ENCODE measurements at places on chromosomes 3 and 15.

DNA sequence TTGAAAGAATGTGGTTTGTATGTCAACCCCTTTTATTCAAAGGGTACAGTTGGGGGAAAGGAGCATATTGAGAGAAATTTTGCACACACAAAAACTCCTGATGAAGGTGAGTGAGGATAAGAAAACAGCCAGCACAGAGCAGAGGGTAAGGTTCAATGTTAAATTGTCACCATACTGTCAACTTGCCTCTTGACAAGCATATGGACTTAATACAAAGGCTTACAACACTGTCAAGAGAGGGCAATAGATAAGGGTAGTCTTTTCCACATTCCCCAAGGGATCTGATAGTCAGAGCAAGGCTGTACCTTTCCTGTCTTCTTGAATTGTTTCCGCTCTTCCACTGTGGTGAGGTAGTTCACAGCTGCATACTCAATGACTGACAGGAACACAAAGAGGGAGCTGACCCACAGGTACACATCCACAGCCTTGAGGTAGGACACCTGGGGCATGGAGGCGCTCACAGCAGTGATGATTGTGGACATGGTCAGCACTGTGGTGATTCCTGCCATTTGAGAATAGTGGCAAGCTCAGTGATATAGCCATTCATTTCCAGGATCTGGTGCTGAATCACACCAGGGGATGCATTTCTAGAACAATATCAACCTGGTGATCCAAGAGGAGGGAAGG lies 20.4 kb upstream of the RIOX2 start:
- no peak for DNase-seq

- no peak for DNase-seq
Measured at GRCh38 chr3:11155341-11156025, 1.2 kb downstream of the HRH1 start.

- no peak for DNase-seq
Measured at GRCh38 chr3:132254076-132254755, 63.0 kb upstream of the ACP3 start.

DNA sequence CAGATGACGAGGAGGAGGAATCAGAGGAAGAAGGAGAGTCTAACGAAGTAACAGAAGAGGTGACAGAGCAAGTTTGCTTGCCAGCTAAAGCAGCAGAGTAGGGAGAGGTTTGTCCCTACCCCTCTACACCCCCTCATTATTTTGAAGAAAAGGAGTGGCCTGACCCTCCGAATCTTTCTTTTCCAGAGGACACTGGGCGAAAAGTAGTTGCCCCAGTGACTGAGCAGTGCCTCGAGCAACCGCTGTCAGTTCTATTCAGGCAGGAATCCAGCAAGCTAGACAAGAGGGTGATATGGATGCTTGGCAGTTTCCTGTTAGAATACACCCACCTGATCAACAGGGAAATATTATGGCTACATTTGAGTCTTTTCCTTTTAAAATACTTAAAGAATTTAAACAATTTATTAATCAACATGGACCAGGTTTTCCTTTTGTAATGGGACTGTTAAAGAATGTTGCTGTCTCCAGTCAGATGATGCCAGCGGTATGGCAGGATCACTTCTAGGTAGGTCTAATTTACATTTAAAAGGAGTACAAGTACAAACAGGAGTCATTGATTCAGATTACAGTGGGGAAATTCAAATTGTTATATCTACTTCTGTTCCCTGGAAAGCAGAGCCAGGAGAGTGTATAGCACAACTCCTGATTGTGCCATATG lies 31.9 kb upstream of the ACVR2B start:
- DNase-seq, result no peak

DNA sequence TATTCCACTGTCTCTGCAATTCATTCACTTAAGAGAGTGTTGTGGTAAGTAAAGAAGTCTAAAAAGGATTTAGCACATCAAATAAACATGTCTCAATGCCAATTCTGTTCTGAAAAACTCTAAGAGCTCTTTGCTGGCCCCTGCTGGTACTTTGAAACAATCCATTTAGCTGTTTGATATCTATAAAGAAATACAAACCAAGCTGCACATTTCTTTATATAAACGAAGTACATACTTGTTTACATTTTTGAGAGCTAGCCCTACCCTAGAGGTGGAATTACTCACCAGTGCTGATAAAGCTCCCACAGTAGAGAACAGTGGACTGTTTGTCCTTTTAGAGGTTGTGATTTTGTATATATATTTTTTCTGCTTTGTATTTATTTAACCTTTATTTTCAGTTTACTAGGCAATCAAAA lies 75.5 kb downstream of the NEDD4 start:
- no peak for DNase-seq

GRCh38 chr3:179000144-179000543 lies 71.5 kb downstream of the ZMAT3 start:
- DNase-seq, result no peak

GRCh38 chr3:158847452-158847821 lies 45.6 kb downstream of the MFSD1 start:
- no peak for DNase-seq

GRCh38 chr3:172171396-172172075 lies 132.2 kb downstream of the FNDC3B start:
- no peak for DNase-seq

- DNase-seq, result no peak
Measured at GRCh38 chr3:37330466-37330865, 156.1 kb upstream of the LRRFIP2 start.

- no peak for DNase-seq
Measured at GRCh38 chr3:94972066-94972465, 909.2 kb downstream of the NSUN3 start.

DNA sequence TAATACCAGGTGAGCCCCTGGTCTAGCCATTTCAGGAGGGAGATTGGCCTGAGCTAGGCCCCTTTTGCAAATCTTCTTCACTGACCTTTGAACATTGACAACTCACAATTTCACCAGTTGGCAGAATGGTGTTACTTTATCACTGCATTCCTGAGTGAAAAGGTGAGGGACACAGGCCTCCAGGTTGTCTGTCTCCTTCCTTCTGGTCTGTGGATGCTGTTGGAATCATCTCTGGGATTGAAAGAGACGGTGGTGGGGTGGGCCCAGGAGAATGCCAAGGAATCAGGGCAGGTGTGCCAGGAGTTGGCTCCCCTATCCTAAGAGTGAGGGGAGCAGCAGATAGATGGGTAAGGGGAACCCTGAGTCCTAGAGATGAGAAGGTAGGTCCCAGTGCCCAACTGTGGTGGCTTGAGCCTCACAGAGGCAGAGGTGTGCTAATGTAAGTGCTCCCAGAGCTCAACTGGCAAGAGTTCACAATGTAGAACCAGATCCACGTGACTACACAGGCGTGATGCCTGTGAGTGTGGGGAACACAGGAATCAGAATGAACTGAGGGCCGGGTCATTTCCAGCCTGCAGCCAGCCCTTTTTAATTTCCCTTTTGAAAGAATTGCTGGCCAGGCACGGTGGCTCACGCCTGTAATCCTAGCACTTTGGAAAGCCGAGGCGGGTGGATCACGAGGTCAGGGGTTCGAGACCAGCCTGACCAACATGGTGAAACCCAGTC lies 11.2 kb downstream of the C3orf62 start:
- DNase-seq, result no peak

GRCh38 chr3:151142929-151143328 lies 57.5 kb downstream of the MED12L start:
- DNase-seq, result no peak

DNA sequence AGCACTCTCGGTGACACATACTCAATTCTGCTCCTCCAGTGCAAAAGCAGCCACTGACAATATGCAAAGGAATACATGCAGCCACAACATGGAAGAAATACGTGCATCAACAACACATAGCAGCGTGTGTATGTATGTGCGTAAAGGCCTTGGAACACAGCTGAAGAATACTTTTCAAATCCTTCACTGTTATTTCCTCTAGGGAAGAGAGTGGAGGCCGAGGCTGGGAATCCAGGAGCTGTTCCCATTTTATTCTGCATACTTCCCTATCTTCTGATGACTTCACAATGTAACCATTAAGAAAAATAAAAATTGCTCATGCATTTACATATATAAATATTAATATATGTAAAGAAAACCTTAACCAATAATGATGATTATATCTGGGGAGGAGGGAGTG lies 36.6 kb upstream of the MGLL start:
- no peak for DNase-seq

DNA sequence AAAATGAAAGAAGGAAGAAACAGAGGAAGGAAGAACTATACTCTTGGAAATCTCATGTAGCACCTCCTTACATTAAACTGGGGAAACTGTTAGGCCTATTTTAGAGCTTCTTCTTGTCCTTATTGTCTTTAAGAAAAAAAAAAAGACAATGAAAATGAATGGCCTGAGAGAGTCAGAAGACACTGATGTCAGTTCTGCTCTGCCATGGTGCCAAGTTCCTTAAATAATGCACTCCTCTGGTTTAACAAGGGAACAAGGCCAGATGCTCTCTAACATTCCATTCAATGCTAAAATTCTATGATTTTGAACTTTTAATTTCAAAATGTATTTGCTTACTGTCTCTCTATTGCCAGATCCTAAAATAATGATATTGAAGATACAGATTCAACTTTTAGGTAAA lies 4.4 kb upstream of the MBNL1 start:
- DNase-seq, result no peak

DNA sequence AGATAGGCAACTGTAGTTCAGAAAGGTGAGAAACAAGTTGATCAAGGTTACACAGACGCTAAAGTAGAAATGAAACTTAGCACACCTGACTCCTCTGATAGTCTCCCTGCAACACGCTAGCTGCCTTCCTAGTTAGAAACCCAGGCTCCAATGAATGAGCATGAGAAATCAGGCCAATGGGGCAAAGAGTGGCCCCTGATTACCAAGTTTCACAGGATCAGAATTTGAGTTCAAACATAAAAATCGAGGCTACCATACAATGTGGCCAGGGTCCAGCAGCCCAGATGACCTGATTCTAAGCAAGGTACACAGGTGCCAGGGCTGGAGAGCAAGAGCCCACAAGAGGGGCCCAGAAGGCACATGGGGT lies 7.7 kb downstream of the PLD1 start:
- DNase-seq, result no peak

GRCh38 chr15:70252951-70253320 lies 155.2 kb upstream of the TLE3 start:
- no peak for DNase-seq

DNA sequence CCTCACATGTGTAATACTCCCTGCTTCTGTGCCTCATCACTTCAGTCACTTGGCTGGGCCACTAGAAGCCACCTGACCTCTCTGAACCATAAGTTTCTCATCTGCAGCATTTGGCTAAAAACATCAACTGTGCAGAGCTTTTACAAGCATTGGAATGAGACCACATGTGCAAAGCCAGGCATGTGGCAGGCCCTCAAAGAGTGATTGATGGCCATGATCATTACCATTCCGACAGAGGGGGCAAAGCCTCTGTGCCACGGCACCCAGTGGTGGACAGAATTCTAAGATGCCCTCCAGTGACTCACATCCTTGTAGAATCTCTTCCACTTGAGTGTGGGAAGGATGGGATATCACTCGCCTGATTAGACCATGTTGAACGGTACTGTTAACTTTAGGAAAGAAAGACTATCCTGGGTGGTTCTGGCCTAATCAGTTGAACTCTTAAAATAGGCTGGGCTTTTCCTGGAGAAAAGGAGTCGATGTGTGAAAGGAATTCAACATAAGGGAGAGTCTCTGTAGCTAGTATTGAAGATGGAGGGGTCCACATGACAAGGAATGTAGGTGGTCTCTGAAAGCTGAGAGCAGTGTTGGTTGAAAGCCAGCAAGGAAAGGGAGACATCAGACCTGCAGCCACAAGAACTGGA lies 13.5 kb downstream of the CDCP1 start:
- no peak for DNase-seq

- DNase-seq, result no peak
Measured at GRCh38 chr3:107904536-107905066, 186.2 kb downstream of the CD47 start.

- no peak for DNase-seq
Measured at GRCh38 chr3:100775226-100775625, 65.9 kb downstream of the TFG start.

DNA sequence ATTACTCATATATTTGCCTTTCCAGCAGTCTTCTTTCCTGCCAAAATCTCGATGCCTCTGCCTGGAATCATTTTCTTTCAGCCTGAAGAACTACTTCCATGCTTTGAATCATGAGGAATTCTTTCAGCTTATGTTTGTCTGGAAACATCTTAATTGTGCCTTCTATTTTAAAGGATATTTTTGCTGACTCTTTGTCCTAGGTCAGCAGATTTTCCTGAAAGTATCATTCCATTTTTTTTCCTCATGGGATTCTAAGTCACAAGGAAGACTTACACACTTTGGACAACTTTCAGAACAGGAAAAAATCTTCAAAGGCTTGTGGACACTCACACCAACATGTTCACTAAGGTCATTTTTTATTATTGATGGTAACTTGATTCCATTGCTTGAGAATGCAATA lies 10.1 kb downstream of the PRR23E start:
- DNase-seq, result no peak

DNA sequence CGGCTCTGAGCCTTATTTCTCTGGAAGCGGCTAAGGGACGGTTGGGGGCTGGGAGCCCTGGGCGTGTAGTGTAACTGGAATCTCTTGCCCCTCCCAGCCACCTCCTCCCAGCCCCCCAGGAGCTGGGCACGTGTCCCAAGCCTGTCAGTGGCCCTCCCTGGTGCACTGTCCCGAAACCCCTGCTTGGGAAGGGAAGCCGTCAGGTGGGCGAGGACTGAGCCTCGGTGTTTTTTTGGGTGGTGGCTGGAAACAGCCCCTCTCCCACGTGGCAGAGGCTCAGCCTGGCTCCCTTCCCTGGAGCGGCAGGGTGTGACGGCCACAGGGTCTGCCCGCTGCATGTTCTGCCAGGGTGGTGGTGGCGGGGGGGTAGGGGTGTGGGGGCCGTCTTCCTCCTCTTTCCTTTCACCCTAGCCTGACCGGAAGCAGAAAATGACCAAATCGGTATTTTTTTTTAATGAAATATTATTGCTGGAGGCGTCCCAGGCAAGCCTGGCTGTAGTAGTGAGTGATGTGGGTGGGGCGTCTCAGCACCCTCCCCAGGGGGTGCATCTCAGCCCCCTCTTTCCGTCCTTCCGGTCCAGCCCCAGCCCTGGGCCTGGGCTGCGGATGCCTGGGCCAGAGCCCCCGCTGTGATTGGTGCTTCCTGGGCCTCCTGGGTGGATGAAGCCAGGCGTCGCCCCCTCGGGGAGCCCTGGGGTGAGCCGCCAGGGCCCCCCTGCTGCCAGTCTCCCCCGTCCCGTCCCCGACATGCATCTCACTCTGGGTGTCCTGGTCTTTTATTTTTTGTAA lies 58.8 kb upstream of the GOLGA8A start:
- no peak for DNase-seq

DNA sequence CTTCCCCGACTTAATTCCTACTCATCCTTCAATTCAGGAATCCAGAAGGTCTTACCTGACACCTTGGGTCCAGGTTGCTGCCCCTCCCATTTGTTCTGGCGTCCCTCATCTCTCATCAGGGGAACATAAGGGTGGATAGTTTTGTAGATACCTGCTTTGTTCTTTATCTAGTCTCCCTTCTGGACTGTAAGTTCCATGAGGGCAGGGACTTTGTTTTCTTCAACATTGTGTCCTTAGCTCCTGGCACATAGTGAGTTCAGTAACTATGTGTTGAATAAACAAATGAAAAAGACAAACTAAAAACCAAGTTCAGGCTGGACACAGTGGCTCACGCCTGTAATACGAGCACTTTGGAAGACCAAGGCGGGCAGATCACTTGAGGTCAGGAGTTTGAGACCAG lies 13.2 kb upstream of the GPD1L start:
- DNase-seq, result no peak

Measured in T-helper 22 cell (primary cell).